Liver (tissue), 10 donors: ENCODE measurements at places on chromosomes 2 and 18. TPM values are rescaled to one million over a fixed set of nuclear protein-coding genes. Genes with fewer than 3 reads are reported as not detected.

GYPC gene
- polyA plus RNA-seq = 9.3 TPM

SOCS6 gene
- polyA plus RNA-seq = 6.9 TPM

DARS1 gene
- 37.7 TPM for polyA plus RNA-seq

PIEZO2 gene
- 1.1 TPM for polyA plus RNA-seq

DCC gene
- polyA plus RNA-seq = not detected

CEP192 gene
- 2.5 TPM for polyA plus RNA-seq

SMARCAL1 gene
- polyA plus RNA-seq = 4.4 TPM

CENPA gene
- polyA plus RNA-seq = 1.2 TPM

RNF138 gene
- polyA plus RNA-seq = 6.9 TPM

EDAR gene
- 0.09 TPM for polyA plus RNA-seq

GRCh38 chr2:233953087-233953801, 36.1 kb downstream of the TRPM8 start:
- H3K27ac ChIP-seq = no peak overlapping the region
- no peak for DNase-seq
- no peaks in the 10 kb centered on the region for H3K36me3 ChIP-seq
- no peaks in the 10 kb centered on the region for H3K4me1 ChIP-seq

DNA sequence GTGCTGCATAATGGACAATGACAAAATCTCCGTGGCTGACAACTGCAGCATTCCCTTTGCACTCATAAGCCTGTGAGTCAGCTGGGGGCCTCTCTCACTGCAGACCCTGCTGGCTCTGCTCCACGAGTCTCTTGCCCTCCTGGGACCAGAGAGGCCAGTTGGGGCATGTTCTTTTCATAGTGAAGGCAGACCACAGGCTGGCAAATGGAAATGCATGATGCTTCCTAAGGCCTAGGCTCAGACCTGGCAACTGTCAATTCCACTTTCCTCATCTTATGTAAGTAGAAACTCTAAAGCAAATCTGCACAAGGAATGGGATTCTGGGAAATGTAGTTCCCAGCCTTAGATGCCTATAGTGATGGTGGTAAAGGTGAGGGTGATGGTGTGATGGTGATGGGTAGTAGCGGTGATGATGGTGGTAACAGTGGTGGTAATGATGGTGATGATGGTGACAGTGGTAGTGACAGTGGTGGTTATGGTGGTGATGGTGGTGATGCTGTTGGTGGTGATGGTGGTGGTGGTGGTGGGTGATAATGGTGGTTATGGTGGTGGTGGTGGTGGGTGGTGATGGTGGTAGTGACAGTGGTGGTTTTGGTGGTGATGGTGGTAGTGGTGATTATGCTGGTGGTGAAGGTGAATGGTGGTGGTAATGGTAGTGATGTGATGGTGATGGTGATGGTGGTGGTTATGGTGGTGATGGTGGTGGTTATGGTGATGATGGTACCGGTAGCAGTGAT, 185.8 kb upstream of the ARL4C start:
- no peak overlapping the region for H3K27ac ChIP-seq
- H3K4me3 ChIP-seq = no peak overlapping the region
- peaks cover 19% of the 10 kb centered on the region for H3K4me1 ChIP-seq
- H3K36me3 ChIP-seq = no peaks in the 10 kb centered on the region
- no peaks in the 10 kb centered on the region for H3K27me3 ChIP-seq

- H3K36me3 ChIP-seq = no peaks in the 10 kb centered on the region
- no peaks in the 10 kb centered on the region for H3K27me3 ChIP-seq
- no peak overlapping the region for H3K27ac ChIP-seq
- no peak for DNase-seq
These were observed 24.5 kb downstream of the KCNF1 start for GRCh38 chr2:10935953-10936942.

- no peak for DNase-seq
- peaks cover 6% of the 10 kb centered on the region for H3K4me1 ChIP-seq
- H3K36me3 ChIP-seq = peaks cover 2% of the 10 kb centered on the region
- H3K27ac ChIP-seq = peak overlapping the region; percentile 86
- H3K27me3 ChIP-seq = no peaks in the 10 kb centered on the region
These were observed 868 bp downstream of the HSBP1L1 start for GRCh38 chr18:79965119-79965902.

DNA sequence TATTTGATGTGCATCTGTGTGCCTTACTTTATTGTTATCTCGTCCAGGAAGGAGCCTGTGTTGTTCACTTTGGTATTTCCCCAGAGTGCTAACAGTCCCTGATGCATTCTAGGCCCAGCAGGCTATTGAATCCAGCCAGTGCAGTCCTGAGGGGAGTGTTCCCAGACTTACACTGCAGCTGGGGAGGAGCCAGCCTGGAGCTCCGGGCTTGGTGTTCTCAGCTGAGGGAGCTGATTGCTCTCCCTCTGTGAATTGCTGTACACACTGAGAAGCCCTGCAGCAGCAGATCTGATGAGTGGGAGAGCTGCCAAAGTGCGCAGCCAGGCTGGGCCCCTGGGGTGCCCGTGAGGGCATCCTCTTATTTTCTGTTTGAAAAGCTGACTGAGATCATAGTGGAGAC, 159.2 kb downstream of the GALNT3 start:
- H3K4me1 ChIP-seq = no peaks in the 10 kb centered on the region
- no peaks in the 10 kb centered on the region for H3K27me3 ChIP-seq
- no peaks in the 10 kb centered on the region for H3K36me3 ChIP-seq
- no peak overlapping the region for H3K27ac ChIP-seq
- no peak overlapping the region for H3K4me3 ChIP-seq

DNA sequence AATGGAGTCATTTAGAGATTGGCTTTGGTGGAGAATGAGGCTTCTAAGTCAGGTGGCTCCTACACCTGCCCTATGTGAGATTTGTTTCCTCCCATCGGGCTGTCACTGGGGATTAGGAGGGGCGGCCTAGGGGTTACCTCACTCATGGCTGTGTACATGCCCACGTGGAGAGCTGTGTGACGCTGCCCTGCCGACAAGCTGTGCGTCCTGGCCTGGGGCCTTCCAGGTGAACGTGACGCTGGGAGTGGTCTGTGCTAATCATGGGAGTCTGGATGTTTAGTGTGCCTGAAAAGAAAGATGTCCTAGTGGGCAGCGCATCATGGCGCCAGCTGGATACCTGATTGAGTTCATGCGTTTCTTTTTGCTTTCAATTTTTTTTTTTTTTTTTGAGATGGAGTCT, 14.0 kb downstream of the ASB1 start:
- no peak overlapping the region for H3K4me3 ChIP-seq
- H3K4me1 ChIP-seq = peaks cover 18% of the 10 kb centered on the region
- no peak for DNase-seq
- peak overlapping the region; percentile 58 for H3K27ac ChIP-seq

DNA sequence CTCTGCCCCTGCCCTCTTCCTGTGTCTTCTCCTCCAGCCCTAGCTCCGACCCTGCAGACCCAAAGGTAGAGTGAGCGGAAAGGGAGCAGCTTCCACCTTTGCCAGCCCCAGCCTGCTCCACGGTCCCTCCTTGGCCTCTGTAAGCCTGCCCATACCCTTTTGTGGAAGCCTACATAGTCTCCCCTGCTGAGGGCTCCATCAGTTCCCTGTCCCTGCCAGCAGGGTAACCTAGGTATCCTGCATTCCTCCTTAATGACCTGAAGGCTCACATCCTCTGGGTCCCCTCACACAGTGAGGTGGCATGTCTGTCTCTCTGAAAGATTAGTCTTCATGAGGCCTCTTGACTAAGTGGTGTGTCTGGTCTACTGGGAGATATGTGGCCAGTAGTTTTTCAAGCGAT, 20.5 kb upstream of the ACKR3 start:
- no peaks in the 10 kb centered on the region for H3K27me3 ChIP-seq
- H3K27ac ChIP-seq = no peak overlapping the region
- H3K4me3 ChIP-seq = no peak overlapping the region
- no peak for DNase-seq

DNA sequence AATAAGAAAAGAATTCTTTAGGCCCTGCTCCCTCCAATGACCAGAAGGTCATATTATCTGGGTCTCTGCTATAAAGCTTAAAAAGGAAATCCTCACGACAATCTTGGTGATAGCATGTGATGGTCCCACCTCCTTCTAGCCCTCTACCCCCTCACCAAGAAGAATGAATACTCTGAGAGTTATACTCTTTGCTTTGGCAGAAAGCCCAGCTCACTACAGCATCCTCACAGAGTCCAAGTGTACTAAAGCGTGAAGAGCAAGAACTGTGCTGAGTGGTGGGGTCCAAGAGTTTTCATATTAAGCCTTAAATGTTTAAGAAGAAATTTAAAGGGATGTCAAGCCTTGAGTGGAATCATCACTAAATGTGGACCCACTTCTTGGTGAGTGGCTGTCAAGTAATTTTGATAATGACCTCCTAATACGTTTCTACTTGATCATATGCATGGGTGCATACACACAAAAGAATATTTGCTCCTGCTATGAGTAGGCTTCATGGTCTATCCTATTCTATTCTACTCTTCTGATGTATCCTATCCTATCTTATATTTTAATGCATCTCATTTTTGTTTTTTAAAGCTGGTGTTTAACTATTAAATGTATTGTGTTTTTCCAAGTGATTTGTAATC, 16.5 kb upstream of the SERPINB7 start:
- no peaks in the 10 kb centered on the region for H3K27me3 ChIP-seq
- no peak overlapping the region for H3K4me3 ChIP-seq
- H3K36me3 ChIP-seq = no peaks in the 10 kb centered on the region
- no peaks in the 10 kb centered on the region for H3K4me1 ChIP-seq

DNA sequence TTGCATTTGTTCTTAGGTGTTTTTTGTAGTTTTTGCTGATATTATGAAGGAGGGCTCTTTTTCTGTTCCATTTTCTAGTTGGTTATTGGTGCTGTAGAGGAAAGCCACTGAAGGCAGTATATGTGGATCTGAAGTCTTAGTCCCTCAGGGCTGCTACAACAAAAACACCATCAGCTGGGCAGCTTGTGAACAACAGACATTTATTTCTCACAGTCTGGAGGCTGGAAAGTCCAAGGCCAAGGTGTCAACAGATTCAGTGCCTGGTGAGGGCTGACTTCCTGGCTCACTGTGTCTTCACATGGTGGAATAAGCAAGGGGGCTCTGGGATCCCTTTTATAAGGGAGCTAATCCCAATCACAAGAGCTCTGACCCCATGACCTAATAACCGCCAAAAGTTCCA, 31.4 kb upstream of the HDAC4 start:
- H3K27ac ChIP-seq = no peak overlapping the region
- H3K4me3 ChIP-seq = no peak overlapping the region
- no peaks in the 10 kb centered on the region for H3K36me3 ChIP-seq
- DNase-seq = no peak
- H3K27me3 ChIP-seq = no peaks in the 10 kb centered on the region

- no peaks in the 10 kb centered on the region for H3K36me3 ChIP-seq
- no peaks in the 10 kb centered on the region for H3K27me3 ChIP-seq
- no peak for DNase-seq
- H3K4me3 ChIP-seq = no peak overlapping the region
These were observed 278.8 kb downstream of the RND3 start for GRCh38 chr2:150208689-150209088.

- H3K27ac ChIP-seq = no peak overlapping the region
- no peaks in the 10 kb centered on the region for H3K4me1 ChIP-seq
- H3K27me3 ChIP-seq = no peaks in the 10 kb centered on the region
- H3K36me3 ChIP-seq = no peaks in the 10 kb centered on the region
- DNase-seq = no peak
These were observed 63.5 kb upstream of the ARL5A start for GRCh38 chr2:151891566-151892194.

DNA sequence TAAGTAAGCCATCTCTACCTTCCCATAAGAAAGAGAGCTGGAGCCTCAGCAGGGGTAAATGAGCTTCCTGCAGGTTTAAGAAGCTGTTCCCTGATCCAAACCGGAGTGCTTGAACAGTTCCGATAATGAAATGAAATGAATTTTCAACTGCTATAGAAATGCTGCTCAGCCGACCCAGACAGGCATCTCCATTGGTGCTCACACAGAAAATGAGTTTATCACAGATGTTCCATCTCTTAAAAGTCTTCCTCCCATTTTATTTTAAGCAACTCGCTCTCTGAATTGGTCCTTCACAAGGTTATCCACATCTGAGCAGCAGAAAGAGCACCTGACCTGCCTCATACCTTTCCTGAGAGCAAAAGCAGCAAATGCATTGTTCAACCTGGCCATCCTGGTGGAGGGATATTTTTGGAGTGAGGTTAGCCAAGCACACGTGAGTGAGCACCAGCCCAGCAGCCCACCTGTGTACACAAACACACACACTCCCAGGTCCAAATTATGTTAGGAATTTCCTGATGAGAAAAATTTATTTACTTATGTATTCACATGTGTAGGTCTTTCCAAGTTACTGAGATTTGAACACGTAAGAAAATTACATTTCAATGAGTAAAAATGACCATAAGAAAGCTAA, 42.2 kb upstream of the CCDC68 start:
- no peak overlapping the region for H3K27ac ChIP-seq
- H3K4me1 ChIP-seq = no peaks in the 10 kb centered on the region
- H3K36me3 ChIP-seq = no peaks in the 10 kb centered on the region

- H3K27ac ChIP-seq = no peak overlapping the region
- H3K4me3 ChIP-seq = no peak overlapping the region
- H3K27me3 ChIP-seq = no peaks in the 10 kb centered on the region
These were observed 27.9 kb upstream of the RNU4ATAC start for GRCh38 chr2:121502781-121503180.

DNA sequence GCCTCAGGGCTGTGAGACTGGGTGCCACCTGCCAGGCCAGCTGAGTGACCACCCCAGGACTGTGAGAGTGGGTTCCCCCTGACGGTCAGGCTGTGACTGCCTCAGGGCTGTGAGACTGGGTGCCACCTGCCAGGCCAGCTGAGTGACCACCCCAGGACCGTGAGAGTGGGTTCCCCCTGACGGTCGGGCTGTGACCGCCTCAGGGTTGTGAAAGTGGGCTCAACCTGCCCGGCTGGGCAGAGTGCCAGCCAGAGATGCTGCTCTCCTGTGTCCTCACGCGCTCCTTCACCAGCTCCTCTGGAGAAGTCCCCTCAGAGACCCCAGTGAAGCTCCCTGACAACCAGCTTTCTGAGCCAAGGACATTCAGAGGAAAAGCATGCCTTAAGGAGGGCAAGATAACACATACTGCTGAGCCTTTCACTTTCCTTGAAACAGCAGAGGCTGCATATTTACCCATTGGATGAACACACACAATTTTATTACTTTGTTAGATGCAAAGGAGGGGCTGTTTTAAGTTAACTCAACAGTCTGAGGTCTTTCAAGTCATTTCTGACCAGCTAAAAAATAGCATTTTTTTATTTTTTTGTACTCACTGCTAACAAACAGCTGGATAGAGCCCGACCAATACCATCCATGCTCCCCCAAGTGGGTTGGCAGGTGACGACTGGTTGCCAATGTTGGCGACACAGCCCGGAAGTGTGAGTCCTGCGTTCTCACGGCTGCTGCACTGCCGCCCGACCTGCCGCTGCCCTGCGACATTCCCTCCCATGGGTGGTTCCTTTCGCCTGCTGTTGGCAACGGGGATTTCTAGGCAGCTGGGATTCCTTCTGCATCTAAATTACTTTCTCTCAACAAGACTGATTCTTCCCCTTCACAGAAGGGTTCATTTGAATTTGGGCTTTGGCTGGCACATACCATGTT, 70.7 kb downstream of the NDUFA10 start:
- H3K27ac ChIP-seq = no peak overlapping the region
- H3K36me3 ChIP-seq = no peaks in the 10 kb centered on the region
- DNase-seq = no peak
- no peaks in the 10 kb centered on the region for H3K27me3 ChIP-seq
- H3K4me3 ChIP-seq = no peak overlapping the region
- H3K4me1 ChIP-seq = no peaks in the 10 kb centered on the region
